ENCODE measurements at places on chromosomes 4 and X.

DNA sequence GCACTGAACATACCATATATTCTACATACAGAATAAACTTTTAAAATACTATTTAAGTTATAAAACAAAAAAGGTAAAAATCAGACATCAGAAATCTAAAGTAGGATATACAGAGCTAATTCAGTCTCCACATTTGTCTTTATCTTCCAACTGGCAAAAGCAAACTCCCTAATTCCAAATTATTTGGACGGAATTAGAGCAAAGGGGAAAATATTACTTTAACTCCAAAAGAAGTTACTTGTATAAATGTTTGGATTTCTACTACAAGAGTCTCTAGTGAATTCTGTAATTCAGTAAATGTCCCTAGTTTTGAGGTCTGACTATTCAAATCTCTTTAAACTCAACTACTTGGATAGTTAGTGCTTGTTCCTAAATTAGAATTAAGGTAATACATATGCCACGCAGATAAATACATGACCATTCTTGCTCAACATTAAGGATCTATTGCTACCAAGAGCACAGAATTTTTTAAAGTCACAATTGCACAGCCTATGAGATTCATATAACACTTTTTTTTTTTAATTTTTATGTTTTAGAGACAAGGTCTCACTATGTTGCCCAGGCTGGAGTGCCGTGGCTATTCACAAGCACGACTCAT, 7.3 kb downstream of the ZNF280C start:
- DNase-seq: no peak

GRCh38 chr4:93066749-93067148, 761.8 kb upstream of the ATOH1 start:
- no peak for DNase-seq

GRCh38 chr4:147927377-147928137, 195.7 kb downstream of the ARHGAP10 start:
- peak; percentile 66 for DNase-seq

DNA sequence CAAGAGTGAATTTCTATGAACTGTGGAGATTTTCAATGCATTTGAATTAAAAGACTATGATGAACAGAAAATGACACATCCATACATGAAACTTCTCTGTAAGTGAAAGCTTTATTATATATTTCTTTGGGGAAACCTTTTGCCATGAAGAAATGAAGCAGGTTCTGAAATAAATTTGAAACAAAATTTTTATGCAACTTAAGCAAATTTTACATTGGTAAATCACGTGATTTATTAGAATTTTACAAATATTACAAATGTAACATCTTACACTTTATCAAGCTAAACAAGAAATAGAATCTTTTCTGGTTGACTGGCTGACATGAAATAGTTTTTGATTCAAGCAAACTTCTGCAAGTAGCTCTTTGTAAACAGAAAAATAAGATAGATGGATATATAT, 131.2 kb downstream of the IL1RAPL1 start:
- no peak for DNase-seq

DNA sequence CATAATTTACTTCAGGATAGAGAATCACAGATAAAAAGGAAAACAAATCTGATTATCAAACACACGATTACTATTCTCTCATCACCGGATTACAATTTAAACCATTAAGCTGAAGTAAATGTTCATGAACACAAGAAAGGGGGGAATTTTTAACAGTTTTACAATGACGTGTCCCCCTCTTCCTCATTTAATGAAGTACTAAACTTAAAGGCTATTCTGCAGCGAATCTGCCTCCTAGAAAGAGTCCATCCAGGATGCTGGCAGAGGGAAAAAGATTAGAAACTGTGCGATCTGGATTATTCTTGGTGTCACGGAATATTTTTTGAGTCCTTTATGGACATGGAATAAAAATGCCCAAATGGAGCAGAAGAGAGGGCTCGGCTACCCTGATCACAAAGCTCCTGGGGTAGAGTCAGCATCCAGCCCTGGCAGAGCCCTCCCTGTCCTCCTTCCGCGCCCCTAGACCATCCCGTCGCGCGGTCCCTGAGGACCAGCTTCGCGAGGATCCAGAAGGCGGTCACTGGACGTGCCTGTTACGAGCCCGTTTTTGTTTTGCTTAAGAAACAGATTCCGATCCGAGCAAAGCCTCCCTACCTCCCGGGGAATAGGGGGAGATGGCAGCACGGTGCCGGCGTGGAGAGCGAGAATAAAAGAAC, 1.2 kb downstream of the ELF2 start:
- DNase-seq: no peak

GRCh38 chrX:128436397-128437103, 384.3 kb upstream of the ACTRT1 start:
- DNase-seq: no peak

DNA sequence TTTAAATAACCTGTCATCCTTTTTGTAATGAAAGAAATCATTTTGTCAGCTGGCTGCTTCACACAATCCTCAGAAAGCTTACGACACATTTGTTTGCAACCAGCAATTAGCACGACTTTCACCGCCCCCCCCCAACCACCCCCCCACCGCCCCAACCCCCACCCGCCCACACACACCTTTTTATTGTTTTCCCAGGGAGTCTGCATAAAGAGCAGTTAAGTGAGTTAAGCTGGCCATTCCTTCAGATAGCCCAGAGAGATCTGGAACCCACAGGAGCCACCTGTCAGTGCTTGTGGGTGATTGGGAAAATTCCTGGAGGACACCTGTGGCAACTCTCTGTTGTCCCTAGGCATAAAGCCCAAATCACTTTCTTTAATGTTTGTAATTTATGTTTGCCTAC, 175.7 kb upstream of the FMR1 start:
- no peak for DNase-seq

- no peak for DNase-seq
Measured at GRCh38 chr4:27381815-27382214, 521.2 kb downstream of the STIM2 start.

DNA sequence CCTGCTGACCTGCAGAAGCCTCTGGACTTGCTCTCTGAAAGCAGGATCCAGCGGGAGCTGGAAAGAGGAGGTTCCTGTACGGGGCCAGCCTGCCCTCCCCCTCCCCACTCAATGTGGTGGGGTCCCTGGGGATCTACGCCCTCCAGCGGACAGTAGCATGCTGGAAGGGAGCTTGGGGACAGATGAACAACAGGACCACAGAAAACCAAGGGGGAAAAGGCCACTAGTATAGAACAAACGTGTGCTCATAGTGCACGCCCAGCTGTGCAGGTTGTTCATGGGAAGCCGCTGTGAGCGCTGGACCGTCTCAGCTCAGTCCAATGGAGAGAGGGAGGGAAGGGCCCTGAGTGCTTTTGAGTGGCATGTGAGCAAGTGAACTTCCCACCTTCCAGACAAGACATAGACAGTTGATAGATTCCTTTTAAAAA, 15.8 kb downstream of the HMX1 start:
- no peak for DNase-seq

DNA sequence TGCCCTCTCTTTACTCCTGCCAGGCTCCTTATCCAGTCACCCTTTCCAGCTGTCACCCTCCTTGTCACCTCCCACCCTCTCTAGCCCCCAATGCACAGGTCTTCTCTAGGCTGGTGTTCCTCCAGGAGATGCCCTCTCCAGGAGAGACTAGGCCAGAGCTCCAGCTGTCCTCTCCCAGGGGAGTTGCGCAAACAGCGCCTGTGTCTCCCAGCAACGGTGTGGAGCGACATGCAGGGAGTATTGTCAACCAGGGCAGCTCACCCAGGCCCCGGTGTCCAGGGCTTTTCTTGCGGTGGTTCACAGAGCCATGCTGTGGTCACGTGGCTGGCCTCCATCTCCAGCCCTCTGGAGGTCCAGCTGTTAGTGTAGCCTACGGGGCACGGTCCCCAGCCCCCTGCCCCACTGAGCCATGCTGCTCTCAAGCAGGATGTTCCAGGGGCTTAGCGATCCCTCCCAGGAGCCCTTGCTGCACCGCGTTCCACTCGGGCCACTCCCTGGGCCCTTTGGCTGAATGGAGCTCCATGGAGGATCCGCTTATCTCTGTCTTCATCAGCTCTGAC, 34.8 kb downstream of the CCNQ start:
- peak; percentile 49 for DNase-seq

- DNase-seq: no peak
Measured at GRCh38 chr4:10524196-10524833, 67.1 kb upstream of the ZNF518B start.

DNA sequence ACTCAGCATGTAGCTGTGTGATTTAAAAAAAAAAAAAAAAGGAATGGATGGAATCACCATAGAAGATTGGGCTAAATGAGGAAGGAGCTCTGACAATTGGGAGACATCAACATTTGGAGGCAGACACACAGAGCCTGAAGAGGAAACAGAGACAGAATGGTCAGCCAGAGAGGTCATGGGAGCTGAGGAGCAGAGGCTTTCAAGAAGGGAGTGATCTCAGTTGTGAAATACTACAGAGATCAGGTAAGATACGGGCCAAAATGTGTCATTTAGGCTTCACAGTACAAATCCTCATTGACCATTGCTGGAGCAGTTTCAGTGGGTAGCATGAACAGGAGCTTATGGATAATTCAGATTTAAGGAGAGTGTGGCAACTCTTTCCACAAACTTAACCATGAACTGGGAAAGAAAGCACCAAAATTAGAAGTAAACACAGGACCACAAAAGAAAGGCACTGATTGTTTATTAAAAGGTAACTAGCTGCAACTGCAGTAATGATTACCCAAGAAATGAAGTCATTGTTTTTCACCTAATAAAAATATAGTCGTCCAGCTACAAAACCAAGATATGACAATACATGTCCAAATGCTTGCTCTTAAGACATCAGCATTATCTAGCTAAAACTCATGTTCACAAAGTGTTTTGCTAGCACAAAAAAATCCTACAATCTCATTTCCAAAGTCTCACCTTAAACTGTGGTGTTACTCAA, 203.2 kb downstream of the DHX15 start:
- no peak for DNase-seq

- no peak for DNase-seq
Measured at GRCh38 chr4:69818060-69818639, 41.8 kb downstream of the SULT1E1 start.

GRCh38 chr4:25180524-25181131, 20.4 kb upstream of the SEPSECS start:
- DNase-seq: no peak

DNA sequence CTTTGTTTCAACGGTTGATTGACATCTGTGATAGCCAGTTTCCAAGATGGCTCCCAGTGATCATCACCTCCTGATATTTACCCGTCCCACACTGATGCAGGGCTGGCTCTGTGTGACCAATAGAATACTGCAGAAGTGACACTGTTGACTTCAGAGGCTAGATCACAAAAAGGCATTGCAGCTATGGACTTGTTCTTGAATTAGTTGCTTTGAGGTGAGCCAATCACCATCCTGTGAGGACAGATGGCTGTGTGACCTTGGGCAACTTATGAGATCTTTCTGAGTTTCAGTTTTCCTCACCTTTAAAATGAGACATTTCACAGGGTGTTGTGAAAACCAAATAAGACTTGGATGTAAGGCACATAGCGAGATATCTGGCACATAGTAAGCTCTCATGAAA, 1.8 kb upstream of the GPR82 start:
- no peak for DNase-seq

GRCh38 chrX:48676893-48677270, 6.7 kb upstream of the WAS start:
- no peak for DNase-seq

DNA sequence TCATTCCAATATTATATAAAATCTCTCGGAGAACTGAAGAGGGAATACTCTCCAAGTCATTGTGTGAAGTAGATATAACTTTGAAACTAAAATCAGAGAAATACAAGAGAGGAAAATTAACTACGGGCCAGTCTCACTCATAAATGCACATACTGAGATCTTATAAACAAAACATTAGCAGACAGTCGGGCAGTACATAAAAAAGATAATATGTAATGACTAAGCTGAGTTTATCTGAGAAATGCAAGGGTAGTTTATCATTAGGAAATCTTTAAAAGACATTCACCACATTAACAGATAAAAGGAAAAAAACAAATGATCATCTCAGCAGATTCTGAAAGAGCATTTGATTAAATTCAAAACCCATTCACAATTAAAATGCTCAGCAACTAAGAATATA, 116.7 kb downstream of the NYX start:
- no peak for DNase-seq

DNA sequence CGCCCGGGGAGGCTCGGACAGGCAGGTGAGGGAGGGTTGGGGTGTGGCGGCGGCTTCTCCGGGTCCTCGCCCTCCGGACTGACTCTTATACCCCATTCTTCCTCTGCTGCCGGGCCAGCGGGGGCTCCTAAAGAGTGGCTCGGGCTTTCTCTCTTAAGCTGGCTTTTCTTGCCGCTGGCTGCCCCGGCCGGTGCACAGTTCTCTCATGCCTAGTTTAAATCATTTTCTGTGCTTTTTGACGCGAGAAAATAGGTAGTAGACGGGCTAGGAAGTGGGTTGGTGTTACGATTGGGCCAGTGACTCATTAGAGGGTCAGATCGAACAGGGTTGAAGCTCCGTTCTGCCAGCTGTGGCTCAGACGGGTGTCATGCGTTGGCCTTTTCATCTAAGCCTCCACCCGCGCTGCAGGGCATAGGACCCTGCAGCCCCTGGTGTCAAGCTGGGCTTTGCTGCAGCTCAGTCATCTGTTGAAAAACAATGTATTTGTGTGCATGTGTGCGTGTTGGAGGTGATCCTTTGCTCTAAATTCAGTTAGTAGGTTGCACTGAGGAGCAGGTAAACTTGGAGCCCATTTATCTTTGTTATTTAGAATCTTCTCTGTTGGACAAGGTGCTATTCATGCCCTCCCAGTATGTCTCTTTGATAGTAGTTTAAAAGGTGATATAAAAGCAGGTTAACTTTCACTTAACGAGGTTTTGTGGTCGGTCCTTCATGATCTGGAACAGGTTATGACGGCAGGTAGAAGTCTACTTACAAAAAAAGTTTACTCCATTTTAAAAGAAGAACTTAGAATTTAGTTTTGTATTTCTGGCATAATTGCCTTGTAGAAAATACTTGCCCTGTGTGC, 802 bp downstream of the BMP2K start:
- DNase-seq: peak; percentile 51

DNA sequence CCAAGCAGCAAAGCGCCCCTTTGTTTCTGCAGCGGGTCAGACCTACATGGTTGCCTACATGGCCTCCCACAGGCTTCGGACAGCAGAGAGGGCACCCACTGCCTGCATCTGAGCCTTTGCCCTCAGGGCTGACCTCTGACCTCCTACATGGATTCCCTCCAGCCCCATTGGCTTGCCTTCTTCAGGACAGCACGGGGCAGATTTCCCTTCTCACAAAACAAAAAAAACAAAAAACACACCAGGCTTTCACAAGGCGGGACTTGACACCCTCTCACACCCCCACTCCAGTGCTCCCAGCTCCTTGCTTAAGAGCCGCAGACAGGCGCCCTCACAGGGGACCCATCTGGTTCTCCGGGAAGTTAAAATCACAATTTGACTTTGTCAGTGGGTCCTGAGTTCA, 32.9 kb downstream of the ZFYVE28 start:
- DNase-seq: no peak

GRCh38 chrX:45445745-45446412, 245.2 kb upstream of the DIPK2B start:
- no peak for DNase-seq

DNA sequence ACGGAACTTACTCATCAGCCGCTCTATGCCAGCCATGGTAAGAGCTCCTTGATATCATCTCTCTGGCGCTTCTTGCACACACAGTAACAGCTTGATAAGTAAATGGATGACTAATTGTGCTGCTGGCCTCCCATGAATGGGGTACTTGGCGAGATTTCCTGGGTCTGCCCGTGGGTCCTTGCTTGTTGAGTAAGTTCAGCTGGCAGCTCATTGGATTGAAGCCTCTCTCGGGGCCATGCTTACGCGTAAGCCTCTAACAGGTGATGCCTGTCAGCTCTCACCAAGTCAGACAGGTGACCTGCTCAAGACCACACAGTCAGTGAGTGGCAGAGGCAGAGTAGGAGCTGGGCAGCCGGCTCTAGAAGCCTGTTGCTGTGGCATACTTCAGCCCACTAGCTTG, 7.7 kb downstream of the NSG1 start:
- DNase-seq: peak; percentile 13
